ENCODE measurements at places on chromosomes 16 and 17. TPM values are rescaled to one million over a fixed set of nuclear protein-coding genes. Genes with fewer than 3 reads are reported as not detected.

DNA sequence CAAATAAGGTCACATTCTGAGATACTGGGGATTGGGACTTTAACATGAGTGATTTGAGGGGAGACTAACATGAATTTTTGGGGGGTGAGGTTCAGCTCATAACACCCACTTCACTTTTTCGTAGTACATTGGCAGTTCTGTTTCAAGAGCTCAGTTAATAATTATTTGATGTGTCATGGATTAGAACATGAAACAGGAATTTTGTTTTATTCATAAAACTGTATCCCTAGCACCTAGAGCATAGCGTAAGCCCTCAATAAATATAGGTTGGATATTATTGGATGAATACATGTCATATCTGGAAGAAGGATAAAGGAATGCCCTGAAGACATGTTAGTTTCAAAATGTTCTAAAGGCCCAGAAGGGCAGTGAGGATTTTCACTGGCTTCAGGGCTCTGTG, 119.8 kb downstream of the PRKCA start:
- DNase-seq = no peak

DNA sequence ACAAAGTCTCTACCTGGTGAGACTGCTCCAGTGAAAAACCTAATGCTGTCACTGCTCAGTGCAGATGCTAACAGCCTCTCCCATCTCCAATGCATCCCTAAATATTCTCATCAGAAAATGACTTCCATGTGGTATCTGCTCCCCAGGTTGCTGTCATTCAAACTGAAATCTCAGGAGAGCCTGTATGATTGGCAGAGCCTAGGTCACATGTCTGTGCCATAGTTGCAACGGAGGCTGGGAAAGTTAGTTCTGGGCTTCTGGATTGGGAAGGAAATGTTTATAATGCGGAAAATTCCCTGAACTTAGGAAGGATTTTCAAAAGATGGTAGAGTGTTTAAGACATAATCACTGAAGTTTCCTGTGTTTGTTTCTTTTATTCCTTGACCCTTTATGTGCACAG, 206.4 kb upstream of the ZKSCAN2 start:
- DNase-seq = no peak

GRCh38 chr17:72657467-72658317, 434.8 kb downstream of the SLC39A11 start:
- DNase-seq = no peak

GRCh38 chr16:19583665-19584300, 28.3 kb downstream of the VPS35L start:
- no peak for DNase-seq

DNA sequence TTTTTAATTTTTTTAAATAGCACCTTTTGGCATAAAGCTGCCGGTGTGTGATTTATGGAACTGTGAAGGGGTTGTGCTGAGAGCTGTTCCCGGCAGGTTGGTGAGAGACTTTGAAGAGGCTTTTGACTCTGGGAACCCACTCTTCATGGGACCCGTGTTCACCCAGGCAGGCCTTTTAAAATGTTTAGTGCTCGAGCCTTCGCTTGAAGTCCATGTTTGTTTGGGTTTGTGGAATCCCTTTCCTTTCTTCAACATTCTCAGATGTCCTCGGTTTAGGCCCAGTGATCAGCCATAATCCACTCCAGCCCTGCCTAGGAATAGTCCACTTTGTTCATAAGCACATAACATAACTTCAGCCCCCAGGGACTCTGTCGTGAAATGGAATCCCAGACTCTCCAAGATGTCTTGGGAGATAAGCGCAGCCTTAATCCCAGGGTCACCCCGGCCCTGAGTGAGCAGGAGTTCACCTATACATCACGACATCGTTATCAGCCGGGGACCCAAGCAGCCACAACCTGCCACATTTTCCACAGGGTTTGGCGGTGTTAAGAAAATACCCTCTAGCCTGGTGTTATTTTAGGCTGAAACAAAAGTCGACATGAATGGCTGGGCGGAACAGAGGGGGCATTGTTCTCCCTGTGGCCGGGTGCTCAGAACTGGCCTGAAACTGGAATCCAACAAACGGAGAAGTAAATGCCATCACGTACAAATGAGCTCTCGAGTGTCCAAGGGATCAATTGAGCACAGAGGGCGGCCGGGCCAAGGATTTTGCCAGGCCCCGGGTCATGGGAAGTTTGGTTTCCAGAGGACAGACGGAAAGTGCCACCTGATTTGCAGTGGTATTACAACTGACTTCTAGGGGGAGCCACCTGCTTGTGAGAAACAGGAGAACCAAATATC, 145.7 kb upstream of the IRX3 start:
- no peak for DNase-seq

DNA sequence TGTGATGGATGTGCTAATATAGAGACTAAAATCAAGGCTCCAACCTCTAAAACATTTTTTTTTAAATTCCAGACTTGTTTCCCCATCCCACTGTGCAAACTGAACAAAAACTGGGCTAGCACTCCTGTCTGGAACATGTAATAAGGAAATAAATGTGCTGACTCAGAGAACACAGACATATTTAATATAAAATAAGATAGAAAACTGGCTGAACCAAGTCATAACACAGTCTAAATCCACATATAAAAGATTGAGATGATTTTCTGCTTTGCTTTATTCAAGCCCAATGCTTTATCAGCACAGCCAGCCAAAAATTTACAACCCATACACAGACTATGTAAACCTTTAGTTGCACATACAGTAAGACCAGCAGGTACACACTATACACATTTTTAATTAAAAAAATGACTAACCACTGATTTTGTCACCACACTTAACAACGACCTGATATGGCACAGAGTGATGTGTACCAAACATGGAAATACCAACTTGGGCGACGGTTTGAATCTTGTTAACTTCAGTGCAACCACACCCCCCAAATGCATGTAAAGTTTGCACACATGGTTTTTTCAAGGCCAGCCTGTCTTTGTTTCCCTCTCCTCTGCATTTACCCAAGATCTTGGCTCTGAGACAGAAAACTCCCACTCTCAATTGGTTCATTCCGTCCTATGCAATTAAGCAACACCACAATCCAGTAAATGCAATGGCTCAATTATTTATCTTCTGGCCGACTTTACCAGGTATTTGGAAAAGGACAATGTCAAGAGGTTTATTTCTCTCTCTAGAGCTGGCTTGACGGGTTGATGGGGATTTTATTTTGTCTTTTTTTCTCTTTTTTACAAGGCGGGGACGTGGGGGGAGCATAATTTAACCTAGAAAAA, 1.2 kb downstream of the STAT3 start:
- no peak for DNase-seq

Gene ADAP2
- total RNA-seq = 72.5 TPM

GRCh38 chr16:15865742-15866141, 8.9 kb upstream of the MYH11 start:
- DNase-seq = no peak

- no peak for DNase-seq
Observed at GRCh38 chr17:36506831-36507230, 20.4 kb downstream of the ZNHIT3 start.

Gene HOXB1
- total RNA-seq = not detected

- no peak for DNase-seq
Observed at GRCh38 chr16:12043953-12044352, 67.4 kb downstream of the SNX29 start.

Gene OTOP2
- total RNA-seq = not detected

Gene NPIPA3
- not detected for total RNA-seq

- no peak for DNase-seq
Observed at GRCh38 chr17:81397314-81398175, 2.3 kb downstream of the BAHCC1 start.

GRCh38 chr17:44218344-44219107, 949 bp downstream of the UBTF start:
- DNase-seq = no peak

DNA sequence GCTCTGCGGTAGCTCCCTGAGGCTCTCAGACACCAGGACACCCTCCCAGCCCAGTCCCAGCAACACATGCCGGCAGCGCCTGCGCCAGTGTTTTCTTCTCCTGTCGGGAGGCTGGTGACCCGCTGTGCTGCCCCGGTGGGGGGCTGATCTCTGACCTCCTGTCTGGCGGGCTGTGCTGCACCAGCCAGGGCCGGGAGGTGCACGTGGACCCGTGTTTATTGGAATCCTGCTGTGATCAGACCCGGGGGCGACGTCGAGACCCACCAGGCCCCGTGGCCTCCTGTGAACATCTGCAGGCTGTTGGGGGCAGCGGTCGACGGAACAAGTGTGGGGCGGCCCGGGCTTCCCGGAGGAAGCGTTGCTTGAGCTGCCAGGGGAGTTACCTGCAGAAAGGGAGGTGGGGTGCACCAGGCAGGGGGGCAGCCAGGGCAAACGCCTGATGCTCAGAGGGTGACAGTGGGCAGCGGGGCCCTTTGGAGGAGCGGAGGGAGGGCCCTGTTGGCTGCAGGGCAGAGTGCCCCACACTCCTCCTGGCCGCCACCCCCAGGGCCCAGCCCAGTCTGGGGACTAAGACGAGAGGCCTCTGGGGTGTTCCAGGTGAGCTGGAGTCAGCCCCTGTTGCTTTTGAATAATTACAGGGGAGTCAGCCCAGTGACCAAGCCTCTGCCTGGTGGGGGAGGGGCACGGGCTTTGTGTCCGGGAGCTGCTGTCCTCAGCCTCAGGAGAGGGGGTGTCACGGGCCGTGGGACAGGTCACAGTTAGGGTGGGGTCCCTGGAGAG, 2.3 kb upstream of the SSTR5 start:
- DNase-seq = no peak

Gene G6PC3
- 38.1 TPM for total RNA-seq

- DNase-seq = no peak
Observed at GRCh38 chr17:76004750-76005262, 4.2 kb downstream of the CDK3 start.

Gene SARM1
- 8.5 TPM for total RNA-seq

Gene NPIPA2
- total RNA-seq = not detected

- DNase-seq = no peak
Observed at GRCh38 chr16:10635365-10636021, 55.1 kb upstream of the EMP2 start.

DNA sequence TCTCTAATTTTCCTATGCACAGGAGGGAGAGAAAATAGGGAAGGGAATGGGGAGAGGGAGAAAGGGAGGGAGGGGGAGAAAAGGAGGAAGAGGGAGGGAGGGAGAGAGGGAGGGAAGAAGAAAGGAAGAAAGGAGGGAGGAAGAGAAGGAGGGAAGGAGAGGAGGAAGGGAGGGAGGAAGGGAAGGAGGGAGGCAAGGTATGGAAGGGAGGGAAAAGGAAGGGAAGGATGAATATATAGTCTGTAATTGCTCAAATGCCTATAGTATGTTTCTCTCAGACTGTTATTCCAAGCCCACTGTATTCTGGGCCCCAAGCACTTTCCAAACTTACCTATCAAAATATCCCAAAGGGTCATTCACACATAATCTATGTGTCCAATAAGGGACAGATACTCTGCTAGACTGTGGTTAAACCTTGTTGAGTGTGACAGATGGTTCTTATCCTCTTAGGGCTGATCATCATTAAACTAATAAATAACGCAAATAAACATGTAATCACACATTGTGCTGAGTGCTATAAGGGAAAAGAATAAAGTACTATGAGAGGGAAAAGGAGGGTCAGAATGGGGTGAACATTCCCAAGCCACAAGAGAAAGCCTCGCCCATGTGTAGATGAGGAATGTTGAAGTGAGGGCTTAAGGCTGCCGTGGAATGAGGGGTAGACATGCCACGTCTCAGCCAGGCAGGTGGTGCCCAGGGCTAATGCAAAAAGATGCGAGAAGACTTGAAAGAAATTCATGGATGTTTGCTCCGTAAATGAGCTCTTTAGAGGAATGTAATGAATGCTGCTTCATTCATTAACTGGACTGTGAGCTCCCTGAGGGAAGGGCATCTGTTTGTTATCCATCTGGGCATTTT, 30.6 kb downstream of the ASIC2 start:
- DNase-seq = no peak

GRCh38 chr16:4749700-4750257, 15.4 kb downstream of the DNAAF8 start:
- no peak for DNase-seq

DNA sequence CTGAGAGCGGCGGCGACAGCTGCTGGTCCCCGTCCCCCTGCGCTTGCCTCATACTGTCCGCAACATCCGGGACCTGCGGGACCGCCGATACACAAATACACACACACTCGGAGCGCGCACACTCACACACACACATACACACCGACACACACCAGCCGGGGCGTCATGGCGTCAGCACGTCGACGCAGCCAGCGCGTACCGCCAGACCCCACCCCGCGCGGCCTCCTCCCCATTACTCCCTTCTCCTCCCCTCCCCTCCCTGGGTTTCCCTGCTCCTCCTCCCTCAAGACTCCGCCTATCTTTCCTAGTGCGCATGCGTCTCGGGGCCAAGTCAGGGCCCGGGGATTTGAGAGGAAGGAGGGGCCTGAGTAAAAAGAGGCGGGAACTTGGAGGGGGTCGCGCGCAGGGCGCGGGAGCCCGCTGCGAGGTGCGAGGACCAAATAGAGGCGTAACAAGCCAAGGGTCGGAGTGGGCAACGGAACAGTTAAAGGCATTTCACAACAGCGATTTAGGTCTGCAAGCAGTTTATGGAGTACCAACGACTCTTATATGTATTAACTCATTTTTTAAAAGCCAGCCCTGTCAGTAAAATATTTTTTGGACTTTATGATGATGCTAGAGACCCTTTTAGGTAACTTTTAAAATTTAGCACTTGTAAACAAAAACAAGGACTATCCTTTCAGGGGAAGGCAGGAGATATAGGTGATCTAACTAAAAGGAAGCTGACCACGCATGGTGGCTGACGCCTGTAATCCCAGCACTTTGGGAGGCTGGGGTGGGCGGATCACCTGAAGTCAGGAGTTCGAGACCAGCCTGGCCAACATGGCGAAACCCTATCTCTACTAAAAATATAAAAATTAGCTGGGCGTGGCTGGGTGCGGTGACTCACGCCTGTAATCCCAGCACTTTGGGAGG, at the start of gene SPOP:
TSS of gene SPOP (minus strand) at position 165 of the 915 bp plus-strand sequence. CDS start 55,287 bp downstream, outside the sequence.
- peak; percentile 98 for DNase-seq

GRCh38 chr16:2528161-2529060, 2.8 kb downstream of the CEMP1 start:
- no peak for DNase-seq

DNA sequence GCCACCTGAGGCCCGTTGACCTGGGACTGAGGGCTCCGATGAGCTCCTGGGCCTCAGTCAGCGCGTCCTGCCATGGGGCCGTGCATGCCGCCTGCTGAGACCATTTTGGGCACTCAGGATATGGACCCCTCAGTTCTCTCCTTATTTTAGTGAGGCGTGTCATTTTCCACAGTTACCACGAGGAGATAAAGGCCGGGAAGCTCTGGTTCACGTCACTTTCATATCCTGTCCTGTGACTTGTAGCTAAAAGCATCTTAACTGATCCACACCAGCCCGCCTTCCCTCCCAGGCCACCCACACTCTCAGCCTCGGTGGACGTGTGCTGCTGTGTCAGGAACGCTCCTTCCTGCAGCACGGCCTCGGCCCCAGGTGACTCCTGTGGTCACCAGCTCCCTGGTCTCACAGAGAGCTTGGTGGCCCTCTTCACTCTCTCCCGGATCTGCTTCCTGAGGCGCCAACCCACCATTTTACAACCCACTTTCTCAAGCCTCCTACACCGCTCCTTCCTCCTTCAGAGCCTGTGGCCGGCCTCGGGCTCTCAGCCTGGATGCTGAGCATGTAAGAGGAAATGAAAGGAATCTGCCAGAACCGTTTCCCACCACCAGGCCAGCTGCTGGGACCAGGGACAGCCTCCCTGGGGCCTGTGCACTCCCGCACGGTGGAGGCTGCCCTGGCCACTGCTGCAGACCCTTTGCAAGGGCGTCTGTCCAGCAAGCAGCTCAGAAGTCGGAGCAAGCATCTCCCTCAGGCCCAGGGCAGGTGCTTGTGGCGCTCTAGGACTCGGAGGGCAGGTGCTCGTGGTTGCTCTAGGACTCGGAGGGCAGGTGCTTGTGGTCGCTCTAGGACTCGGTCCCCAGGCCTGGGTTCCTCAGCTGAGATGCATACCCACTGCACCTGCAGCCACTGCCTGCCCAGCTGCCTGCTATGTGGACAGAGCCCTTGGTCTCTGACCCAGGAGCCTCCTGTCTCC, 23.9 kb upstream of the FASN start:
- DNase-seq = no peak

GRCh38 chr16:279531-279930, 860 bp upstream of the ARHGDIG start:
- DNase-seq = no peak
